Neural crest cell (in vitro differentiated cells): ENCODE measurements at places on chromosomes 13 and 19.

DNA sequence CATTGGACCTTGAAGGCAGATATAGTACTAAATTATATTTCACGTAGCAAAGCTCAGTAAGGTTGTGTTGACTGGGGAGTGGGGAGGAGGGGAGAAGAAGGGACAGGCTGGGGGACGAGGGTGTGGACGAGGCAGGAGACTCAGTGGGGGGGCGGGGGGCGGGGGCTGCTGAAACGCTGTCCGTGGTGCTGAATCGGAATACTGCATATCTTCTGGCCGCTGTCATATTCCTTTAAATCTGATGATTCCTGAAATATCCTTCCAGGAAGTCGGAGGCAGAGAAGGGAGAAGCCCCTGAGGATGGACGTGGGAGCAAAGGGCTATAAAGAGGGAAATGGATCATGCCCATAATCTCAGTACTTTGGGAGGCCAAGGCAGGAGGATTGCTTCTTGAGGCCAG, 34.7 kb upstream of the CASP14 start:
- no peak for DNase-seq

GRCh38 chr13:103516015-103516795, 450.0 kb upstream of the SLC10A2 start:
- DNase-seq = no peak

DNA sequence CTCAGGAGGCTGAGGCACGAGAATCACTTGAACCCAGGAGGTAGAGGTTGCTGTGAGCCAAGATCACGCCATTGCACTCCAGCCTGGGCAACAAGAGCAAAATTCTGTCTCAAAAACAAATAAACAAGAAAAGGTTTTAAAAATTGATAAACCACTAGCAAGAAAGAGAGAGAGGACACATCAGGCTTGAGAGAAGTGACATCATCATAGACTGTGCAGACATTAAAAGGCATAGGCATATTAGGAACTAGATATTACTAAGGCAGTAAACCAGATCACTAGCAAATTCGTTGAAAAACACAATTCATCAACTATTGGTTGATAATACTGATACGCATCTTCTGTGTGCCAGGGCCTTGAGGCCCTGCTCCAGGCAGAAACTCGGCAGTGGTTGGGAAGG, 7.7 kb downstream of the A1BG start:
- DNase-seq = no peak

GRCh38 chr13:45184693-45185092, 16.2 kb downstream of the KCTD4 start:
- DNase-seq = no peak
